ENCODE measurements at places on chromosomes 12 and 14.

- DNase-seq = no peak
Observed at GRCh38 chr14:101449114-101449513, 112.2 kb upstream of the DIO3 start.

DNA sequence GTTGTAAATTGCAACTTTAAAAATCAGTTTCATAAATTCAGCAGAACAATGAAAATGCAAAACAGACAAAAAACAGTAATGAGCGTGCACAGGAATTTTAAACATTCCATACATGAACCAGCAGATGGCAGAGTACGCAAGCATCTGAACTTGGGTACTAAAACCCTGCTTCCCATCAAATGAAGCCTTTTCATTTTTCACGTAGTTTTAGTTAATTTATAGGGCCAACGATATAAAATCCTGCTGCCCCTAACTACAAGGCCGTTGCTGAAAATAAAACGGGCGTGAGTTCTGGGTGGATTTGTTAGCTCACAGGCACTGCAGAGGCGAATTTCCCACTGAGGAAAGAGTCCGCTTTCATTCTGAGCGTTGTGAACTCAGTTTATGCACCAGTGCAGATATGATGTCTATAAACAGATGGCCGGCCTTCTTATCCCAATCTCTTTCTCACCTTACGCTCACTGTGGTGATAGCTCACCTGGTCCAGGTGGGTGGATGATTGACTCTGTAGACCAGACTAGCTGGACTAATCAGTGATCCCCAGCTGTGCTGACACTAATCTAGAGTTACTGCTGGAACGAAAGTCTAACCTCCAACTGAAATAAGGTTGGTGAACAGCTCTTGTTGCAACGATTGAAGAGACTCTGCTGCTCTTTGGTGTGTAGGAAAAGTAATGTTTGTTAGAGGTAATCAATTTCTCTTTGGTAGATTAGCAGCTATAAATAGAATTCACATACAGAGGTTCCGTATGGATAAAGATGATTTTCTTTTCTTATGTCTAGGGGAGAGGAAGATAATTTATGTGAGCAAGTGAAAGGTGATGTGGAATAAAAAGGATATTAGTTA is 89.2 kb downstream of the PDZRN4 start:
- peak; percentile 38 for DNase-seq

GRCh38 chr14:54105898-54106297 is 149.3 kb upstream of the BMP4 start:
- no peak for DNase-seq

- DNase-seq = peak; percentile 14
Observed at GRCh38 chr14:24196071-24197055, 1.1 kb upstream of the TM9SF1 start.

- DNase-seq = no peak
Observed at GRCh38 chr14:90696720-90697119, 119.5 kb downstream of the TTC7B start.

DNA sequence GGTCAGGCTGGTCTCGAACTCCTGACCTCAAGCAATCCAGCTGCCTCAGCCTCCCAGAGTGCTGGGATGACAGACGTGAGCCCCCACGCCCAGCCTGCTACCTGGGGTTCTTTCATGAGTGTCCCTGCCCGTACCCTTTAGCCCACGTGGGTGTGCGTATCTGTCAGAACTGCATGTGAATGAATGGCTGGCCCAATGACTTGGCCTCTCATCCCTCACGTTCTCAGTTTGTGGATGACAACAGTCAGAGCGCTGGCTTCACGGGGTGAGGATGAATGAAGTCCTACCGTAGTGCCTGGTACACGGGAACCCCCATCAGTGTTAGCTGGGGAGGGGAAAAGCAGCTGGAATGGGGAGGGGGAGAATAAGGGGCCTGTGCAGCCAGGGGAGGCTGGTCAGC is 16.1 kb upstream of the ZDHHC22 start:
- DNase-seq = no peak

GRCh38 chr12:96194576-96194889 is 358 bp downstream of the ELK3 start:
- DNase-seq = no peak

DNA sequence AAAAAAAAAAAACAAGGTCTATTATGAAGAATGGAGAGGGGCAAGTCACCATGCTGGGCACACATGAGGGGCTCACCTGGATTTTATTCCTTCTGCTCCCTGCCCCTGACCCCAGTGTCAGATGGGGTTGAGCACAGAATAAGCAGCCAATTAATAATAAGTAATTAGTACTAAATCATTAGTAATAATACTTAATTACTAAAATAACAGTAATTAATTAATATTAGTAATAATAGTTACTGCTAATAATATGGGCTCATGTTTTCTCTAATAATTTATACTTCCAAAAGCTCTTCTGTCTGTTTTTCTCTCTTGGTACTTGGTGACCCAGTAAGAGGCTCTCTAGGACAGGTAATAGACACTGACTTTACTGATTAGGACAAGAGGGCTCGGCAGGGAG is 360.9 kb downstream of the VRK1 start:
- DNase-seq = no peak

DNA sequence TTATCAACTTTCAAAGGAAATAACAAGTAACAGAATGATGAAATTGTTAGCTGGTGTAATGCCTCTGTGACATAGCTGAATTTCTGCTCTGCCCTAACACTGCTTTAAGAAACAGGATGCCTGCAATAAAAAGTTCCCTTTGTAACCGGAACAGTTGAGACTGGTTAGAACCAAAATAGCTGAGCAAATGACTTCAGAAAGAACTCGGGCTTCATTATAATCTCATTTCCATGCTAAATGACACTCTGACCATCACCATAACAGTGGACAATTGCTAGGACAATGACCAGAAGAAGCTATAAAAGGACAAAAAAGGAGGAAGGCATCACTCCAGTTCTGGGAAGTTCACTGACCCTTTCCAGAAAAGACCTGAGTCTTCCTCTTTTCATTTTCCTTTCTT is 23.5 kb upstream of the PYGL start:
- DNase-seq = no peak

- DNase-seq = no peak
Observed at GRCh38 chr14:99879401-99880295, 86.4 kb downstream of the EML1 start.

DNA sequence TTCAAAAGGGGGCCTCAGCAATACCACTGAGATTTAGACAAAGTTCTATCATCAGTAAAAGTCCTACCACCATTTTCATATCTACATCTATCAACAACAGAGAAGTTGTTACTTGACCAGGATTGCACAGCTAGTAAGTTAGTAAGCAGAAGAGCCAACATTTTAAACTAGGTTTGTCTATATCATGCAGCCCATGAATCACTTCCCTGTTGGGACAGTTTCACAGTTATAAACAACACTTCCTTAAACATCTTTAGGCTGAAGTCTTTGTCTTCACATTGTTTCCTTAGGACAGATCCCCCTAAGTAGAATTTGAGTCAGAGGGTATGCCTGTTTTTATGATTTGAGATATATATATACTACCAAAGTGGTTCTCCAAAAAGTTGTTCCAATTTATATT is 68.5 kb downstream of the DAO start:
- no peak for DNase-seq

DNA sequence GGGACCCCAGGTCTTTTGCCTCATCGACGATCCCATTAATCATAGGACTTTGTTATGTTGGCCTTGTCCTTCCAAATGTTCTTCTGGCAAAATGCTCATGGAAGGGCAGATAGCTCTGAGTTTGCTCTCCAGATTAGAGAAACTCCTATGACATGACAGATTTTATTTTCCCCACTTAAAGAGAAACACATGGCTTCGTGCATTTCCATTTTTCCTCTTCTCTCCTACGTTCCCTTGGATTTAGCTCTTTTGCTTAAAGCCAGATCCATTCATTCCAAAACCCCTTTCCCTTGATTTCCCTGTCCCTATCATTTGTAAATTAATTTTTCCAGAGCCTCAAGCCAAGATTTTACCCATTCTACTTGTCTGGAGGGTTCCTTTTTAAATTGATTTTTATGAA is 2.9 kb downstream of the PRIMA1 start:
- DNase-seq = no peak

GRCh38 chr14:42629553-42629952 is 1022.9 kb downstream of the LRFN5 start:
- no peak for DNase-seq
